ENCODE measurements at places on chromosomes 4 and X. TPM values are rescaled to one million over a fixed set of nuclear protein-coding genes. Genes with fewer than 3 reads are reported as not detected.

GABRG1 gene
- not detected for total RNA-seq

CNOT6L gene
- 42.0 TPM for total RNA-seq

WDR1 gene
- total RNA-seq = 261 TPM

SLC38A5 gene
- 76.7 TPM for total RNA-seq

GPM6B gene
- 0.81 TPM for total RNA-seq

MYOZ2 gene
- total RNA-seq = not detected

GRCh38 chrX:136572030-136572429 is 40.0 kb downstream of the VGLL1 start:
- DNase-seq = no peak

- DNase-seq = peak; percentile 78
Measured at GRCh38 chrX:323721-324628, 5.4 kb upstream of the GTPBP6 start.

DNA sequence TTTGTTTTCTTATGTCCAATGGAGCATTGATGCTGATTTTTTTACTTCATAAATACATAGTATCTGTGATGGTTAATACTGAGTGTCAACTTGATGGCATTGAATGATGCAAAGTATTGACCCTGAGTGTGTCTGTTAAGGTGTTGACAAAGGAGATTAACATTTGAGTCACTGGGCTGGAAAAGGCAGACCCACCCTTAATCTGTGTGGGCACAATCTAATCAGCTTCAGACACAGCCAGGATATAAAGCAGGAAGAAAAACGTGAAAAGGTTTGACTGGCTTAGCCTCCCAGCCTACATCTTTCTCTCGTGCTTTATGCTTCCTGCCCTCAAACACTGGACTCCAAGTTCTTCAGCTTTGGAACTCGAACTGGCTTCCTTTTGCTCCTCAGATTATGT is 230.6 kb upstream of the SPRY1 start:
- no peak for DNase-seq

DNA sequence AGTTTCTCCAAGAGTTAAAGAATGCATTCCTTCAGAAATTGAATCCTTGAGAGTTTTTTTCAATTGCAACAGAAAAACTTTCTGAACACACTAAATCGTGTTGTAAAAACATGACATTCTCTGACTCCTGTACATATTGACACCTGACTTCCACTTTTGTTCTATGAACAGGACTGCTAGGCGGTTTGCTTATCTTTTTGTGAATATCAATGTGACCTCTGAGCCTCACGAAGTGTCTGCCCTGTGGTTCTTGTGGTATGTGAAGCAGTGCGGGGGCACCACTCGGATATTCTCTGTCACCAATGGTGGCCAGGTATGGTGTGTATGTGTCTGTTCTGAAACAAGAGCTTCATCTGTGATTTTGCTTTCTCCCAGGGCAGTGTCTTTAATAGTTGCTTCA is 71.9 kb downstream of the MAOA start:
- no peak for DNase-seq

DNA sequence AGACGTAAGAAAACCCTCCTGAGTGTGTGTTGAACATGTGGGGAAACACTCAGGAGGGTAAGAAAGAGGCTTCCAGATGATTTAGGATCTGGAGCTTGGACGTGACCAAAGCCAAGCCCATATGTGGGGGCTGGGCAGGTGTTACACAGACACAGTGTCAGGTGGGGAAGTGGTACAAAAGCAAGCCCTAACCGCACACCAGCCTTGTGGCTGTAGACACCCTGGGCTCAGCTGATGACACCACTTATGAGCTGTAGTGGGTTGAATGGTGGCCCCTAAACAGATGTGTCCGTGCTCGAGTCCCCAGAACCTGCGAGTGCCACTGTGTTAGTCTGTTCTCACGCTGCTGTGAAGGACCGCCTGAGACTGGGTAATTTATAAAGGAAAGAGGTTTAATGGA is 25.0 kb upstream of the NSG1 start:
- DNase-seq = no peak

- no peak for DNase-seq
Measured at GRCh38 chrX:14946606-14947155, 73.5 kb downstream of the MOSPD2 start.

- peak; percentile 49 for DNase-seq
Measured at GRCh38 chr4:27000820-27001219, 140.2 kb downstream of the STIM2 start.

GRCh38 chrX:100685284-100685996 is 41.4 kb downstream of the SRPX2 start:
- peak; percentile 32 for DNase-seq

DNA sequence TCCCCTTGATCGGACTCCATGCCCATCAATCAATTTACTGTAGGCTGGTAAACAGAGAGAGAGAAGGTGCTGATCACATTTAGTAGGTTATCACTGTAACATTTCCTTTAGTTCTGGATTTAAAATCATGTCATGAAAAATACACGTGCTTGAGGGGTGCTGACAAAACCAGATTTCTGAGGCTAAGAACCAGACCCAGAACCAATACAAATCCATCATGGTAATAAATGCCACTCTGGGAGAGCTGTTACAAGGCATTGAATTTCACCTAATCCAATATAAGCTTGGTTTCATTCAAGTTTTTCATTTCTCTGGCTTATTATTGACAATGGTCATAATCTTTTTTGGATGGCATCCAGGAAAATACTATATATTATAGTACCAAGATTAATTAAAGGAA is 54.5 kb downstream of the FBXO8 start:
- DNase-seq = no peak

DNA sequence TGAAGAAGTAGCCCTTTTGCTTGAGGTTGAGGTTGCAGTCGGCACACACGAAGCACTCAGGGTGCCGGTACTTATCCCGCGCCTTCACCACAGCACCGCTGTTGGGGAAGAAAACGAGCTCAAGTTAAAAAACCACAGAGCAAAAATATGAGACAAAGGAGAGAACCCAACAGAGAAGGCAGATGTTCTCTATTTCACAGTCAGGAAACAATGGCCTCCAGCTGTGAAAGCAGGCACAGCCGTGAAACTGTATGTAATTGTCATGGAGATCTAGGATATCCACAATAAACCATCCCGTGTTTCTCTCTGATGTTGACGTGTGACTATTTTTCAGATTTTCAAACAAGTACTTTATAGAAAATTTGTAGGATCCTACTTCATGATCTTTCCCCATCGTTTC is 30.9 kb upstream of the CCDC110 start:
- DNase-seq = no peak

GRCh38 chr4:65089666-65090065 is 580.6 kb downstream of the EPHA5 start:
- DNase-seq = no peak

DNA sequence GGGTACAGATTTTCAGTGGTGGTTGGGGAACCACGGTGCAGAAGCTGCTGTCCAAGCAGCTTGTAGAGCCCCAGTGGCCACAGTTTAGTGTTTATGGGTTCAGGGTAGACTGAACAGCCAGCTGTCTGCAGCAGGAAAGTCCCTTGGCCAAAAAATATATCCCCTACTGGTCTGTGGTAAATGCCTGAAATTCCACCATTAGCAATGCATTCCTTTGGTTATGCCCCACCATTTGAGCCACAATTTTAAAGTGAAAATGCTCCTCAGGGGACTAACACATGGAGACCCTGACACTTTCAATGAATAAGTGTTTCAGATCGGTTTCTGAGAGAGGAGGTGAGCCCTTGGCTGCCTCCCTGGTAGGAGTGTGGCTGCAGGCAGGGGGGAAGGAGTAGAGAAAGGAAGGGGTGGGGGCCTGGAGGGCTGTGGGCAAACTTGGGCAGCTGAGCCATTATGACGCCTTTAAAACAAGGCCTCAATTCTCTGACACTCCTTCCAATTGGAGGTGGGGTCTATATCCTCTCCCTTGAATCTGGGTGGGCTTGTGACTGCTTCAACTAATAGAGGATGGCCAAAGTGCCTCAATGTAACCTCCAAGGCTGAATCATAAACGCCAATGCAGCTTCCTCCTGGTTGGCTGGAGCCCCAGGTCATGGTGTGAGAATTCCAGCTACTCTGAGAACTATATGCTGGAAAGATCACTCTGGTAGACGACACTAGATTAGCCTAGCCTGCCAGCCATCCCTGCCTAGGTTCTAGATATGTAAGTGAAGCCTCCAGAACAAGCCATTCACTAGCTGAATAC is 75.8 kb upstream of the ATP6AP2 start:
- DNase-seq = no peak

DNA sequence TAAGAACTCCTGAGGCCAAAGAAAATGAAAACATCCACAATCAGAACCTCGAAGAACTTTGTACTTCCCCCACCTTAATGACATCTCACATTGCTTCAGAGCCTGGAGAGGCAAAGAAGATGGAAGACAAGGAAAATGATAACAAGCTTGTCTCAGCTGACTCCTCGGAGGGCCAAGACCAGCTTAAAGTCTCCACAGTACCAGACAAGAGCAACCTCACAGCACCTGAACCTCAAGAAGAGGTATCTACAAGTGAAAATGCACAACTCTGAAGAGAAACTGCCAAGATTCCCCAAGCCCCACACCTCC is 97.5 kb downstream of the HNRNPD start:
- DNase-seq = no peak

DNA sequence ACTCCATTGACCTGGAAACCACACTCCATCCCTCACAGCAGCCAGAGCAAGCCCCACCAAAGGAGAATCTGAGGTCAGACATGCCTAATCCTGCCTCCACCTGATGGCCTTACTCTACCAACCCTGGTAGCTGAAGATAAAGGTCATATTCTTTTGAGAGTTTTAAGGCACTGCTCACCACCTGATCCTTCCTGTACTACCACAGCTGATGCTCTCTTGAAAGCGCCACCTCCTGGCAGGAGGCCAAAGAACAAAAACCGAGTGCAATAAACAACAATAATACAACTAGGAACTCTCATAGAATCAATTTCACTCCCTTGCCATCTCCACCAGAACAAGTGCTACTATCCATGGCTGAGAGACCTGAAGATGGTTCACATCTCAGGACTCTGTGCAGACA is 301.6 kb downstream of the NAF1 start:
- no peak for DNase-seq

- DNase-seq = peak; percentile 78
Measured at GRCh38 chr4:169410839-169411770, 140.3 kb upstream of the SH3RF1 start.

GRCh38 chrX:101410461-101410860 is 2.4 kb downstream of the HNRNPH2 start:
- no peak for DNase-seq

- DNase-seq = no peak
Measured at GRCh38 chrX:45952030-45952429, 593.2 kb downstream of the ZNF674 start.

DNA sequence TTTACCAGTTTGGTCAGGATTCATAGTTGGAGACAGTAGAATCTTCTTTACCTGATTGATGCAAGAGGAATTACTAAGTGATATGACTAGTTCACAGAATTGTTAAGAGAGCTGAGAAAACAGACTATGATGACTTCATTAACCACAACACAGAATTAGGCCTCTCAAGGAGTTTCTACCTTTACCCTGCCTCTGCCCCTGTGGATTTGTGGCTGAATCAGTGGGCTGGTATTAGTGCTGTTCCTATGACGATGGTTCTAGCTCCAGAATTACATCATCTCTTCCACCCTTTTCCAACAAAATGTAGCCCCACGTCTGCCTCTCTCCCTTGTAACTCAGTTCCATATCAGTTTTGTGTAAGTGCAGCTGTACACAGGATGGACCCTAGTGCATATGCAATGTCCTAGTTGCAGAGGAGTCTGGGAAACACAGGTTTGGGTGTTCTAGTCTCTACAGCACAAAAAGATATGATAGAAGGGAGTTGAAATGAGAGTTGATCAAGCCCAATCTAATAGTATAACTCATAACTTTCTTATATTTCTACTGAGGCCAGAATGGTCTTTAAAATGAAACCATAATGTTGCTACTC is 99.3 kb downstream of the ANXA5 start:
- no peak for DNase-seq

DNA sequence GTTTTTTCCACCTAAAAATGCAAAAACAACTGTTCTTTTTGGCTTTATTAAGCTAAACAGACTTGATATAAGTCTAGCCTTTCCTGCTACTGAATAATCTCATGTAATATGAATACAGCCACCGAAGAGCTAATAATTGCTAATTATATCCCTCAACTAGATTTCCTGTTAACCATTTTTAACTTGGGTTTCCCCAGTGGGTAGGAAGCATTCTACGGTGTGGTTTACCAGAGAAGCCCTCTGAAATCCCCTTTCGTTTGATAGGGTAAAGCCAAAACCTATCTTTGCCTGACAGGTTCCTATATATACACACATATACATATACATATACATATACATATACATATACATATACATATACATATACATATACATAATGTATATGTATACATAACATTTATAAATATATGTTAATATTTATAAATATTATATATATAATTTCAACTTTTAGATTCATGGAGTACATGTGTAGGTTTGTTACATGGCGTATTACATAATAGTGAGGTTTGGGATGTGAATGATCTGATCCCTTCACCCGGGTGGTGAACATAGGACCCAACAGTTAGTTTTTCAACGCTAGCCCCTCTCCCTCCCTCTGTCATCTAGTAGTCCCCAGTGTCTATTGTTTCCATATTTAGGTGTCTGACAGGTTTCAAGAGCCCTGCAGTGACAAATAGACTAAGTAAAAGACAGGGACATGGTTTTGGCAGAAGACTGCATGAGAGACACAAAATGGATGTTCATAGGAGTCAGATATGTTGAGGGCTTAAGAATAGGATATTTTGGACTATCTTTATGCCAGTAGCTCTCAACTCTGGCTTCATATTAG is 62.4 kb downstream of the ATXN3L start:
- peak; percentile 12 for DNase-seq

DNA sequence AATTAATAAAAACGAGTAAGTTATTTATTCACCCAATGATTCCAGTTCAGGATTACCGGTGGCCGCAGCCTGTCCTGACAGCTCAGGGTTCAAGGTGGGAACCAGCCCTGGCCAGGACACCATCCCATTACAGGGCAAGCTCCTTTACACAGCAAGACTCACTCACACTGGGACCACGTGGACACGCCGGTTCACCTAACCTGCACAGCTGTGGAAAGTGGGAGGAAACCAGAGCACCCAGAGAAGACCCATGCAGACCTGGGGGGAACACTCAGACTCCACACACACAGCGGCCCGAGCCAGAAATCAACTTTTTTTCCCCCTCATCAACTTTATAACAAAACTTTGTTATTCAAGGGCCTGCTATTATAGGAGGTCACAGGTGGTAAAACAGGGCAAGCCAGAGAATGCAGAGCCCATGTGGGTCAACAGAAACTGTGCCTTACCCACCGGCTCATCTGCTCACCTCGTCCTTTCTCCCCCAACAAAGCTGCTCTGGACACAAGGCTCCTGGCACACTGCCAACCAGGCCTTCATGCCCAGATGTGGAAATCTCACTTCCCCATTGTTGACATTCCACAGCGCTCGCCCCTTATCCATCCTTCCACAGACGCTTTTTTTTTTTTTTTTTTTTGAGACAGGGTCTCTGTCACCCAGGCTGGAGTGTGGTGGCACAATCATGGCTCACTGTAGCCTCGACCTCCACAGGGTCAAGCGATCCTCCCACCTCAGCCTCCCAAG is 8.0 kb upstream of the ODAPH start:
- DNase-seq = peak; percentile 4

DNA sequence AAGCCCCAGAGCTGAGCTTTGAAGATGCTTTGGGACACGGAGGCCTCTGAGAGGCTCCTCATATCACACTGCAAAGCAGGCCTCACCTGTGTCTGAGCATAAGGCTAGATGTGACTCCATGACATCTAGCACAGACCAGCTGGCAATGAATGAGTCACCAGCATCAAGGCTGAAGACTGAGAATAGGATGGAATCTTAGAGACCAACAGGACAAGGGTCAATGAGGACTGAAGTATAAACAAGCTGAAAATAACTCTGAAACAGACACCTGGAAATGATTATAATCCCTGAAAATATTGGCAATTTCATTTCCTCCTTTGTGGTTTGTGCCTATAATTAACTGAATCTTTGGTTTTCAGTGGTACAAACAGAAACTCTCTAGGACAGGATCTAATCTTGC is 87.1 kb upstream of the PRPS1 start:
- no peak for DNase-seq
